PC-3 (cell line): ENCODE measurements at places on chromosomes 4 and X. TPM values are rescaled to one million over a fixed set of nuclear protein-coding genes. Genes with fewer than 3 reads are reported as not detected.
A peak's percentile ranks its signal among the peaks of the same experiment; 100 is the strongest.

DNA sequence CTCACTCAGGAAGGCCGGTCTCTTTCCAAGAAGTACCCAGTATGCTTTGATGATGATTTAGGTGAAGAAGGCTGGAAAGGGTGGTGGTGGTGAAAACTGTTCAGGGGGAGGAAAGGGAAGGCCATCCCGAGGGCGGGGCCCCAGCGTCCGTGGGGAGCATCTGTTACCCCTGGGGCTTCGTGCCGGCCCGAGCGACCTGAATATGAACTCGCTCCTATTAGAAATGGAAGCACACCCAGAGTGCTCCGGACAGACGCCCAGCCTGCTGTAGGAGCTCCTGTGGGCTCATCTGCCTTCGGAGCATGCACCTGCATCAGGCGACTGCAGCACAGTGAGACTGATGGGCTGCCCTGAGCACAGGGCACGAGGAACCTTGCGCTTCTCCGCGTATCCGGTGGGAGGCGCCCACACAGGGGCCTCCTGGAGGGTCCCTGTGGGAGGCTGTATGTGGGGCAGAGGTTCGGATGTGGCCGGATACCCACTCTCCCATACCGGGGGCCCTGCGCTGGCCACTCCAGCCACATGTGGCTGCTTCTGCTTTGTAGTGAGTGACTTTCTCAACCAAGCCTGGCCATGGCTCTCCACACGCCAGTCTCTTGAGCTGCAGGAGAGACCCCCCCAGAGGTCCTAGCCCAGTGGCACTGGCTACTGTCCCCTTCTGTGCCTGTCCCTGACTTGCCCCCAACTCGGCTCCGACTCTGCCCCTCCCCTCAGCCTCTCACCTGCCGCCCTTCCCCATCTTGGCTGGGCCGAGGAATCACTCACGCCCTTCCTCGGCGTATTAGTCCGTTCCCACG is 36.7 kb downstream of the FGFRL1 start:
- H3K27ac ChIP-seq: no peak overlapping the region
- no peak overlapping the region for H3K4me3 ChIP-seq
- H3K4me1 ChIP-seq: peaks cover 25% of the 10 kb centered on the region
- no peaks in the 10 kb centered on the region for H3K36me3 ChIP-seq
- peaks cover 12% of the 10 kb centered on the region for H3K27me3 ChIP-seq
- no peak for DNase-seq

DNA sequence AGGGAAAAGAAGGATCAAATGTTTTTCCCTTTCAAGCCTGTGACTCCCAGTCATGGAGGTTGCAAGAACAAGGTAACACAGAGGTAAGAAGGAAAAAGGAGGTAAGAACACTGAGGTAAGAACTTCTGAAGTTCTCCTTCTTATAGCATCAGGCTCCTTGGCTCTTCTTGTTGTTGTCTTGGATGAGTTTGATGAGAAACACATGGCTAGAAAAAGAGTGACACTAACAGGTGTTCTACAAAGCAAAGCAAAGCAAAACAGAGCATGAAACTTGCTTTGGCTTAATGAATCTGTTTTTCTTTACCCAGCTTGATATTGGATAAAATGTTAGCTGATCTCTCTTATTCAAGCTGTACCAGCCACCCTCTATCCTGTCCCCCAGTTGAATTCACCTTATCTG is 231.2 kb upstream of the F9 start:
- H3K27ac ChIP-seq: no peak overlapping the region
- no peak for DNase-seq
- no peak overlapping the region for H3K4me3 ChIP-seq
- peaks cover 12% of the 10 kb centered on the region for H3K4me1 ChIP-seq

DNA sequence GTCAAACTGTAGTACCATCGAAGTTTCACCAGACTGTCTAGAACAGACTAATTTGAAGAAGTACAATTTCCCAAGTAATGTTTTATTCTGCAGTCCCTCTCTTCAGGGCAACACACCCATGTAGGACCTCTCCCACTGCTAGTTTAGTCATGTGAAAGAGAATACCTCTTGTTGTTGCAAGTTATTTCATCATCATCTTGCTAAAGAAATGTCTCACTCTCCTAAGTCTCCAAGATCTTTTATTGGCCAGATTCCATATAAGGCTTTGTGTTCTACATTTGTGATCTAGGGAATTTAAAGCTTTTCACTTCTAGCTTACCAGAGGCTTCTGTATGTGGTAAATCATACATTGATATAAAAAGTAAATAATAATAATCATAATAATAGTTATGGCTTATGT is 745.3 kb upstream of the MAGEB2 start:
- H3K27ac ChIP-seq: no peak overlapping the region
- H3K4me1 ChIP-seq: no peaks in the 10 kb centered on the region
- H3K27me3 ChIP-seq: no peaks in the 10 kb centered on the region
- DNase-seq: no peak
- no peak overlapping the region for H3K4me3 ChIP-seq

- peak; percentile 74 for DNase-seq
- H3K27ac ChIP-seq: peak overlapping the region; percentile 75
- no peaks in the 10 kb centered on the region; the same call in 1 of the 2 replicates for H3K36me3 ChIP-seq
- no peaks in the 10 kb centered on the region for H3K27me3 ChIP-seq
These were observed 70.8 kb downstream of the NPNT start for GRCh38 chr4:105966051-105966450.

The SLC34A2 gene
- total RNA-seq: not detected in 2 replicates

The BEX5 gene
- 0.18 TPM in 1 of 2 replicates, not detected in the other for total RNA-seq

DNA sequence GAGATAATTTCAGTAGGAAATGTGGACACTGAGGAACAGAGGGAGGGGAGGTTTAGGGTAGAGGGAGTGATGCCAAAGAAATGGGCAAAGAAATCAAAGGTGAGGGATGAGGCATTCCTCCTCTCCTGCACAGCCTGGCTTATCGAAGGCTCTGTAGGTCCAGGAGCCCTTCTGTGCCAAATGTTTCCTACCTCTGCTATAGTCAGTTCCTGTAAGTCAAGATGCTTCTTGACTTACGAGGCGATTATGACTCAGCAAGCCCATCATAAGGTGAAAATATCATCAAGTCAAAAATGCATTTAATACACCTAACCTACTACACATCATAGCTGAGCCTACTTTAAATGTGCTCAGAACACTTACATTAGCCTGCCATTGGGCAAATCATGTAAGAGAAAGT is 60.0 kb upstream of the ARHGAP24 start:
- no peaks in the 10 kb centered on the region for H3K4me1 ChIP-seq
- no peak for DNase-seq
- no peak overlapping the region for H3K4me3 ChIP-seq
- no peaks in the 10 kb centered on the region for H3K36me3 ChIP-seq
- H3K27ac ChIP-seq: no peak overlapping the region

The PNMA3 gene
- total RNA-seq: not detected in 2 replicates

The ADH1B gene
- total RNA-seq: not detected in 2 replicates

GRCh38 chr4:159673221-159673620 is 570.3 kb downstream of the RAPGEF2 start:
- H3K27me3 ChIP-seq: no peaks in the 10 kb centered on the region
- no peaks in the 10 kb centered on the region for H3K36me3 ChIP-seq
- H3K4me1 ChIP-seq: no peaks in the 10 kb centered on the region
- H3K27ac ChIP-seq: no peak overlapping the region
- no peak overlapping the region for H3K4me3 ChIP-seq

The APEX2 gene
- 24.7 and 30.9 TPM in 2 replicates for total RNA-seq

GRCh38 chr4:38605753-38606586 is 58.0 kb upstream of the KLF3 start:
- H3K4me3 ChIP-seq: no peak overlapping the region
- H3K27me3 ChIP-seq: no peaks in the 10 kb centered on the region
- H3K27ac ChIP-seq: no peak overlapping the region
- H3K4me1 ChIP-seq: peaks cover 11% of the 10 kb centered on the region
- DNase-seq: no peak

DNA sequence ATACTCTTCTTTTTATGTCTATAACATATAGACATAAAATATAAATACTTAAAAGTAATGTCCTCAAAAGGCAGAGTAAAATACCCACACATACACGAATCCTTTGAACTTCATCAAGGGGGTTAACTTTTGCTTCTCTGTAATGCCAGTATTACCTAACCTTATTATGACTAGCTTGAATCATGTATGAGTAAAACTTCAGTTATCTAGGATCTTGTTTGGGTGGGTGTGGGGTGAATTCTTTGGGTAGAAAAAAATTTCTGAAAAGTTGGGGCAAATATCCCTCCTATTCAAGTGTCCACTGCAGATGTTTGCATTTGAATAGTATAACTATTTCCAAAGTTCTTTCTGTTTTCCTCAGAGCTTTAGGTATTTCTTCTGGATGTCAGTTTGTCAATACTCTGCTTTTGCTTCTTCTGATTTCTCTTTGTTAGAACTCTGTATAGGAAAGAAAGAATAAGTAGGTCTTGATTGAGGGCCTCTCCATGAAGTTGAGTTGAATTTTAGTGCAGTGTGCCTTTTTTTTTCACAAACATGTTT is 173.8 kb downstream of the ADGRL3 start:
- peak; percentile 81 for DNase-seq
- H3K4me3 ChIP-seq: no peak overlapping the region
- H3K36me3 ChIP-seq: no peaks in the 10 kb centered on the region
- H3K27me3 ChIP-seq: no peaks in the 10 kb centered on the region
- H3K4me1 ChIP-seq: peaks cover 24% of the 10 kb centered on the region
- peak overlapping the region; percentile 7; the same call in 1 of the 2 replicates for H3K27ac ChIP-seq

The MAGEB17 gene
- 0.58 and 0.87 TPM in 2 replicates for total RNA-seq

- no peaks in the 10 kb centered on the region for H3K27me3 ChIP-seq
- no peak overlapping the region for H3K27ac ChIP-seq
- H3K36me3 ChIP-seq: no peaks in the 10 kb centered on the region
- DNase-seq: peak; percentile 2
These were observed 321.0 kb downstream of the OPHN1 start for GRCh38 chrX:68112321-68112720.

- no peaks in the 10 kb centered on the region for H3K36me3 ChIP-seq
- DNase-seq: no peak
- no peak overlapping the region for H3K4me3 ChIP-seq
- H3K27ac ChIP-seq: no peak overlapping the region
These were observed 467.0 kb upstream of the CTSO start for GRCh38 chr4:156420623-156421022.

DNA sequence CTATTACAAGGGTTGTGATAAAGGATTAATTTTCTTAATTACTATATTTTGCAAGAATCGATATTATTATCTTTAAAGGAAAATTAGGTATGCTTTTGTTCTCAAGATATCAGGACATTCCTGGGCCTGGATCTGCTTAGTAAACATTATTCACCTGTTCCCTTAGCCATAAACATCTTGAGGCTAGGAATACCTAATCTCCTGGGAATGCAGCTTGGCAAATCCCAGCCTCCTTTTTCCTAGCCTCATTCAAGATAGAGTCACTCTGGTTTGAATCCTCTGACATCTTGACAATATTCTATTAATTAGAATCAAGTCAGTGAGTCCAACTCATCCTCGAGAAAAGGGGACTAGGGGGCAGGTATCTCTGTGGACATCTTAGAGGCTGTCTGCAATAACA is 327.1 kb downstream of the STIM2 start:
- H3K36me3 ChIP-seq: no peaks in the 10 kb centered on the region
- no peaks in the 10 kb centered on the region for H3K27me3 ChIP-seq
- H3K4me3 ChIP-seq: no peak overlapping the region
- peak; percentile 53 for DNase-seq

DNA sequence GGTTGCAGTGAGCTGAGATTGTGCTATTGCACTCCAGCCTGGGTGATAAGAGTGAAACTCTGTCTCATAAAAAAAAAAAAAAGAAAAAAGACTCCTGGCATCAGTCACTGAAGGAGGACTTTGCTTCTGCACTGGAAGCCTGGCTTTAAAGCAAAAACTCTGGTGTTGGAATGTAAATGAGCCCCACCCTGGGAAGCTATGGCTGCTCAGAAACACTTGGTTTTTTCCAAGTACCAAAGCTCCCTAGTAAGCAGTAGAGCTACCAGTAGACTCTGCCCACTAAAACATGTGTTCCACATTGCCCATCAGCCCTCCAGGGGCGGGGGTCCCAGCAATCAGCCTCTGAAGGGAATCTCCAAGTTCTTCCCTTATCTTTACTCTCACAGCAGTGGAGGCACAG is 154.4 kb downstream of the SHROOM3 start:
- no peaks in the 10 kb centered on the region for H3K36me3 ChIP-seq
- H3K4me3 ChIP-seq: no peak overlapping the region
- no peaks in the 10 kb centered on the region for H3K27me3 ChIP-seq
- peak overlapping the region; percentile 34; the same call in 1 of the 2 replicates for H3K27ac ChIP-seq
- DNase-seq: peak; percentile 26

- peak; percentile 73 for DNase-seq
- no peaks in the 10 kb centered on the region for H3K36me3 ChIP-seq
These were observed 8.7 kb upstream of the TECRL start for GRCh38 chr4:64417974-64418373.

The TMEM271 gene
- total RNA-seq: not detected in 2 replicates

GRCh38 chr4:19650903-19651864 is 600.5 kb upstream of the SLIT2 start:
- H3K36me3 ChIP-seq: no peaks in the 10 kb centered on the region
- H3K4me3 ChIP-seq: no peak overlapping the region
- no peaks in the 10 kb centered on the region for H3K27me3 ChIP-seq
- no peak overlapping the region for H3K27ac ChIP-seq

DNA sequence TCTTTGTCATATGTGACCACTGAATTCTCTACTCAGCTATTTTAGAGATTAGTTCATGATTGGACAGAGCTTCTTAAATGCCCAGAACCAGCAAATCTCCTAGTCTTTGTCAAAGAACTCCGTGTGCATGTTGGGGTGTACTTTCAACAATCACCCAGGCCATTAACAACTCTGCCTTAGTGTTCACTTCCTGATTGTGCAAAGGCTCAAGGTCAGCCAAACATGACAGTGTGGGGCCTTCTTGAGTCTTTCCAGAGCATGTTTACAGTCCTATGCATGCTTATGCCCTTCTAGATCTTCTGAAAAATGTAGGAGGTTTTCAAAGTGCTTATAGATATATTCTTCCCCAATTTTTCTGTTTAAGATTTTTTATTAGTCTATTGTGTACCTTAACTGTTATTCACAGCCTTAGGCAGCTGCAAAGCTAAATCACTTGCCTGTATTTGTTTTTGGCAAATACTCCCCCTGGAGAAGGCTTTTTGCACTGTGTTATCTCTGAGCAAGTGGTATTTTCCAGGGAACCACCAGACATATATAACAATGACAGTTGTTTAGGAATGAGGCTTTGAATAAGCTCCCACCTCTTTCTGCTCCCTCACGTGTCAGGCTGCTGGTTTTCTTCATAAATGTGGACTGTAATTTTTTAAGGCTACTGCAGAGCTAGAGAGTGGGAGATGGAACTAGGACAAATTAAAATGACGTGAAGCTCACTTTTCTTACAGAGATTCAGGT is 24.0 kb upstream of the DRP2 start:
- H3K27ac ChIP-seq: no peak overlapping the region
- no peak overlapping the region for H3K4me3 ChIP-seq
- H3K4me1 ChIP-seq: no peaks in the 10 kb centered on the region
- no peak for DNase-seq

GRCh38 chr4:143375326-143376073 is 38.8 kb downstream of the GAB1 start:
- no peaks in the 10 kb centered on the region for H3K36me3 ChIP-seq
- DNase-seq: peak; percentile 55
- no peak overlapping the region for H3K27ac ChIP-seq
- no peak overlapping the region for H3K4me3 ChIP-seq
- H3K4me1 ChIP-seq: no peaks in the 10 kb centered on the region

- no peaks in the 10 kb centered on the region for H3K27me3 ChIP-seq
- no peak overlapping the region for H3K27ac ChIP-seq
- no peak overlapping the region for H3K4me3 ChIP-seq
- no peaks in the 10 kb centered on the region for H3K4me1 ChIP-seq
- H3K36me3 ChIP-seq: no peaks in the 10 kb centered on the region; the same call in 1 of the 2 replicates
These were observed 46.7 kb downstream of the LARP1B start for GRCh38 chr4:128107766-128108165.

The ARR3 gene
- total RNA-seq: not detected in 2 replicates

The BEX1 gene
- 4.0 and 4.5 TPM in 2 replicates for total RNA-seq

GRCh38 chr4:40865696-40866095 is 115.9 kb downstream of the NSUN7 start:
- no peaks in the 10 kb centered on the region for H3K36me3 ChIP-seq
- DNase-seq: peak; percentile 4
- H3K4me1 ChIP-seq: no peaks in the 10 kb centered on the region
- no peaks in the 10 kb centered on the region for H3K27me3 ChIP-seq
